Stimulated activated CD4-positive, alpha-beta T cell treated with anti-CD3 and anti-CD28 coated beads, Interleukin-1b, Interleukin-23, amount 100 ng/mL, for 4 hours (primary cell): ENCODE measurements at places on chromosomes 16 and 17.

DNA sequence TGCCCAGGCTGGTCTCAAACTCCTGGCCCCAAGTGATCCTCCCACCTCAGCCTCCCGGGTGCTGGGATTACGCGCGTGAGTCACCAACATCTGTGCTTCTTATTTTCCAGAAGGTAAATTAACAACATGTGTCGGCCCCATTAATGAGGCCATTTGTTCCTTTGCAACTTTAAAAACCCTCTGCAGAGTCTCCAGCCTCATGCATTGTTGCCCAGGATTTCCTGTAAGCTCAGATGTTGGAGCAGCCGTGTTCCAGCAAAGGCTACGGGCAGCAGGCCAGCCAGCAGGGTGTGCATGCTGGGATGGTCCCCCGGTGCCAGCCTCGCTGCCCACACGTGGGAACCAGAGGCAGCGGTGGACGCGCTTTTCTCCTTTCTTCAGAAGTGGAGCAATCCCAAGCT is 19.1 kb upstream of the HEXD start:
- no peak for DNase-seq

DNA sequence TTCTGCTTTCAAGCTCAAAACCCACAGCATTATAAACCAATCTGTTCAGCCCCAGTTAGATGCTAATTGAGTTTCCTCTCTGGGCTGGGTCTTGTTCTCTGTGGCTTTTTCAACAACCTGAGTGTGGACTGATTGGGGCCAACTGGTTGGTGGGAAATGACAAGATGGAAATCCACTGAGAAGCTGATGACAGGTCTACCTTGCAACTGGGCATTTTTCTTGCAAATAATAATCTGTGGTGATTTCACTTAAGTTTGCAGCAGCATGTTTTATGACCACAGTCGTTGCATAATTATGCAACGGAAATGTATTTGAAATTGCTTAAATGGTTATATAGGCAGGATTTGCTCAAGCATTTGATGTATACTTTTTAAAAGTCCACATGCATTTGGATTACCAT is 69.9 kb downstream of the AKAP1 start:
- no peak for DNase-seq

- no peak for DNase-seq
These were observed 28.7 kb upstream of the IL21R start for GRCh38 chr16:27373312-27373711.

- no peak for DNase-seq
These were observed 91.3 kb upstream of the ZNF750 start for GRCh38 chr17:82930924-82931698.

GRCh38 chr16:85048921-85049562 is 21.4 kb downstream of the KIAA0513 start:
- DNase-seq = no peak
